ENCODE measurements at places on chromosomes 5 and 9. TPM values are rescaled to one million over a fixed set of nuclear protein-coding genes. Genes with fewer than 3 reads are reported as not detected.

GRCh38 chr9:116271991-116272390, 118.4 kb downstream of the PAPPA start:
- H3K4me1 ChIP-seq = no peaks in the 10 kb centered on the region
- no peaks in the 10 kb centered on the region for H3K36me3 ChIP-seq
- peaks cover 19% of the 10 kb centered on the region for H3K27me3 ChIP-seq
- no peak for DNase-seq
- H3K27ac ChIP-seq = no peak overlapping the region

GRCh38 chr9:91426123-91426745, 2.6 kb upstream of the NFIL3 start:
- H3K4me3 ChIP-seq = no peak overlapping the region
- no peaks in the 10 kb centered on the region for H3K27me3 ChIP-seq
- peak; percentile 52 for DNase-seq
- H3K36me3 ChIP-seq = no peaks in the 10 kb centered on the region

GRCh38 chr5:157076558-157076957, 17.6 kb upstream of the HAVCR1 start:
- no peak for DNase-seq
- H3K4me3 ChIP-seq = no peak overlapping the region
- H3K4me1 ChIP-seq = no peaks in the 10 kb centered on the region
- no peak overlapping the region for H3K27ac ChIP-seq

DNA sequence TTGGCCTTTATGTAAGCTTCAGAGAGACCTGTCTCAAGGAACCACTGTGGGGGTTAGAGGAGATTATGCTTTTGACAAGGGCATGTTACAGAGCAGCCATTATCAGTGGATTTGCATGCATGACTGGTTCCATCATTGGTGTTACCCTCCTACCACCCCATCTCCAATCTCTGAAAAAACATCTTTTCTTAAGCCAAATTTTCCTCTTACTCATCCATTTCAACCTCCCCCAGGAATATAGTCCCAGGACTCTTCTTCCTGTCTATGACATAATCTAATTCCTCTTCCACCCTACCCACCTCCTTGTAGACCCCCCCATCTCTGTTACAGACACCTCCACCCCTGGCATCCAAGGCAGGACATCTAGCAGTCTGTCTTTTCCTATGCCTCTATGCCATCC, 33.1 kb upstream of the ADRB2 start:
- H3K27ac ChIP-seq = no peak overlapping the region
- no peak for DNase-seq
- no peaks in the 10 kb centered on the region for H3K36me3 ChIP-seq
- no peaks in the 10 kb centered on the region for H3K4me1 ChIP-seq
- H3K27me3 ChIP-seq = peaks cover 7% of the 10 kb centered on the region
- no peak overlapping the region for H3K4me3 ChIP-seq

- peaks cover 3% of the 10 kb centered on the region for H3K4me1 ChIP-seq
- H3K4me3 ChIP-seq = no peak overlapping the region
- no peak overlapping the region for H3K27ac ChIP-seq
- H3K36me3 ChIP-seq = peaks cover 11% of the 10 kb centered on the region
- DNase-seq = no peak
These were observed 51.9 kb downstream of the ELL2 start for GRCh38 chr5:95909738-95910137.

- peaks cover 13% of the 10 kb centered on the region for H3K4me1 ChIP-seq
- no peak for DNase-seq
These were observed 58.8 kb downstream of the SLC1A1 start for GRCh38 chr9:4548811-4549725.

DNA sequence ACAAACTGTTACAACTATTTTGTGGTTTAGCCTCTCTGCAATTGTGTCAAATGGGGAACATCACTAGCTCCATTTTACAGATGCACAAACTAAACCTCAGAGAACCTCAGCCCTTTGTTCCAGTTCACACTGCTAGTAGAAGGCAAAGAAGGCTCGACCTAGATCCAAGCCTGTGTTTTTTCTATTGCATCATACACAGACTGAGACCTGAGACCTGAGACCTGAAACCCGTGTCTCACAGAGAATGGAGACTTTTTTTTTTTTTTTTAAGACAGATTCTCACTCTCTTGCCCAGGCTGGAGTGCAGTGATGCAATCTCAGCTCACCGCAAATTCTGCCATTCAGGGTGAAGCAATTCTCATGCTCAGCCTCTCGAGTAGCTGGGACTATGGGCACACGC, 120.8 kb downstream of the GALNT10 start:
- no peak overlapping the region for H3K27ac ChIP-seq
- DNase-seq = no peak
- H3K4me3 ChIP-seq = no peak overlapping the region

GRCh38 chr9:5800969-5801738, 31.8 kb downstream of the ERMP1 start:
- no peak for DNase-seq
- H3K4me1 ChIP-seq = peaks cover 9% of the 10 kb centered on the region
- H3K27ac ChIP-seq = no peak overlapping the region
- no peak overlapping the region for H3K4me3 ChIP-seq
- no peaks in the 10 kb centered on the region for H3K27me3 ChIP-seq
- peaks cover 3% of the 10 kb centered on the region for H3K36me3 ChIP-seq

STC2 gene
- polyA plus RNA-seq = 1.3 TPM

MYMK gene
- polyA plus RNA-seq = 0.13 TPM

TUSC1 gene
- 13.2 TPM for polyA plus RNA-seq

PRLR gene
- polyA plus RNA-seq = 56.0 TPM

HMCN2 gene
- 20.0 TPM for polyA plus RNA-seq

SCGB3A2 gene
- polyA plus RNA-seq = not detected

PLAC8L1 gene
- polyA plus RNA-seq = 0.54 TPM

All from large intestine (tissue), 12 donors.